Activated naive CD4-positive, alpha-beta T cell (primary cell): ENCODE measurements at places on chromosomes 2 and 18.

GRCh38 chr18:40222776-40223175 is 1732.3 kb upstream of the PIK3C3 start:
- no peak for DNase-seq

DNA sequence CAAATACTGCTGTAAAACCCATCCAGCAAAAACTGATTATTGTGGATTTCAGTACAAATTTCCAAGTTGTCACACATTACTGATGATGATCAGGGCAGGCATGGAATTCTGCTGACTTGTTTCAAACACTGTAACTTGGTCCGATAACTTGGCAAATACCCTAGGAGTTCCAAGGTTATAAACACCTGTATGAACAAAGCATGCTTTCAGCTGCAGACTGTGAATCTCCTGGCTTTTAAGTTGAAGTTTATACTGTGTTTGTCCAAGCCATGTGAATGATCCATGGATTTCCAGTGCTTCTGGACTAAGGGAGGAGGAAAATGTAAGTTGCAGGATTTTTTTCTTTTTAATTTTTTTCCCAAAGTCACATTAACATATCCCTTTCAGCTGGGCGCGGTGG is 70.0 kb upstream of the SLC25A52 start:
- no peak for DNase-seq

DNA sequence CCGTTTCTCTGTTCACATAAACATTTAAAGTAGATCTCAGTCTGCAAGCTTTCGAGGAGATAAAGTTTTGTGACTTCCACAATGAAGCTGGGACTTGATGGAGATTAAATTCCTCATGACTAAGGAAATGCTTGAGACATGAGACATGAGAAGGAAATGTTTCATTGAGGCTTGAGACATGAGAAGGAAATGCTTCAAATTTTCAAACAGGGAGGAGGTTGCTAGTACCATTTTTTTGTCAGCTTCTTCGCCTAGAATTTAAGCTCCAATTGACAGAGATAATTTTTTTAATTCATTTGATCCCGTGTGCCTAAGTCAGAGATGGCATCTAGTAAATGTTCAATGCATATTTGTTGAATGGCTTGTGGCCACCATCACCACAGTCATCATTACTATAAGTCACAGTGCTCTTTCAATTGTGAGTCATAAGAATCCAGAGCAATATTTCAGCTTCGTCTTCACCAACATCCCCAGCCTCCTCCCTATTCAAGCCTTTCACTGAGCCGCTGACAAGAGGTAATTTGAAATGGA is 543 bp upstream of the MARCHF4 start:
- DNase-seq, result no peak

DNA sequence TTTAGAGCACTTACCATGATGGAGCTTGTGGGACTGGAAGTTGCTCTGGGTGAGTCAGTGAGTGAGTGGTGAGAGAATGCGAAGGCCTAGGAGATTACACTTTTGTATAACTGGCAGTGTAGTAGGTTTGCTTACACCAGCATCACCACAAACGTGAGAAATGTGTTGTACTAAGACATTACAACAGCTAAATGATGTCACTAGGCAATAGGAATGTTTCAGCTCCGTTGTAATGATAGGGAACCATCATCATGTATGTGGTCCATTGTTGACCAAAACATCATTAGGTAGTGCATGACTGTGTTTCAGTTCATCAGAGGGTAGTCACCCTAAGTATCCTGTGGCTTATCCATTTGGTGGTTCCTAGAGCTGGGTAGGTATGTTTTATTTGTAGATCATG is 11.9 kb downstream of the ZNF407 start:
- no peak for DNase-seq

DNA sequence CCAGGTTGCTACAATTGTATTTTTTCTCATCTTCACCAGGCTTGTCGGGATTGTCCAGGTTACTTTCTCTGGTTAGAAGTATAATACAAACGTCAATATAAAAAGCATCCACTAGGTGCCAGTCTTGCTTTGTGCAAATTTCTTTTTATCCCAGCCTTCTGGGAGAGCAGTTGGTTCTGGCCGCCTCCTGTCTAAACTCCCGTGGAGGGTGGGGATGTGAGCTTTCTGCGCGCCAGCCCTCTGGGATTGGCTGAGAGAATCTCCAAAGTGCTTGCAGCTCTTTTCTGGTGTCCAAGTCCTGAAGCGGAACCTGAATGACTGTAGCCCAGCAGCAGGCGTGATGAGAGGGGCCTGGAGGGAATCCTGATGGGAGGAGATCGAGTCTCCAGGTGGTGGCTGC is 22.4 kb upstream of the TOGARAM2 start:
- DNase-seq, result no peak
